ENCODE measurements at places on chromosomes 2 and 18.

GRCh38 chr2:124678043-124678442, 653.0 kb downstream of the CNTNAP5 start:
- DNase-seq: no peak
- no peaks in the 10 kb centered on the region for H3K27me3 ChIP-seq
- H3K27ac ChIP-seq: no peak overlapping the region
- H3K4me1 ChIP-seq: no peaks in the 10 kb centered on the region
- H3K36me3 ChIP-seq: no peaks in the 10 kb centered on the region
- H3K4me3 ChIP-seq: no peak overlapping the region

DNA sequence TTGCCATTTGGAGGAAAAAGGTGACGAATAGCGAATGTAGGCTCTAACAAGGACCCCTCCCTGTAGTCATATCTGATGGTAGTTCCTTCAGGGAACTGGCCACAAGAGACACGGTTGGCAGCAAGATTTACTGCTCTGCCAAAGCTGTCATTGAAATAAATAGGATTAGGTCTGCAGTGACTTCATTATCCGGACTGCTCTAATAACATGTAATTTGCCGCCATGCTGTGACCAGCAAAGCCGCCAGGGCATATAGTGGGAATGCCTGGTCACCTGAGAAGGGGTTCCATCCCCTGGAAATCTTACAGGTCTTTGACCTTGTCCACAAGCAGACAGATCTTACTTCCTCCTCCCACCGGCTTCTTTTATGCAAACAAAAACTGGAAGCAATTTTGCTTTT, 59.4 kb upstream of the LAPTM4A start:
- no peak overlapping the region for H3K27ac ChIP-seq
- H3K36me3 ChIP-seq: no peaks in the 10 kb centered on the region
- H3K27me3 ChIP-seq: no peaks in the 10 kb centered on the region
- DNase-seq: no peak
- no peak overlapping the region for H3K4me3 ChIP-seq

DNA sequence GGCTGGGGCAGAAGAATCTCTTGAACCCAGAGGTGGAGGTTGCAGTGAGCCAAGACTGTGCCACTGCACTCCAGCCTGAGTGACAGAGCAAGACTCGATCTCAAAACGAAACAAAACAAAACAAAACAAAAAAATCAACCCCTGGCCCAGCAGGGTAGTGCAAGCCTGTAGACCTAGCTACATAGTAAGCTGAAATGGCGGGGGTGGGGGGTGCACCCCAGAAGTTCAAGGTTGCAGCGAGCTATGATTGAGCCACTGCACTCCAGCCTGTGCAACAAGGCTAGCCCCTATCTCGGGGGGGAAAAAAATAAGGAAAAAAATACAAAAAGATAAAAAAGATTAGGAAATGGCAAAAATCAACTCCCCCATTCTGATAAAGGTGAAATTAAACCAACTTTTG, 6.4 kb downstream of the ATL2 start:
- H3K4me3 ChIP-seq: no peak overlapping the region
- peaks cover 11% of the 10 kb centered on the region for H3K36me3 ChIP-seq
- no peak for DNase-seq
- no peaks in the 10 kb centered on the region for H3K27me3 ChIP-seq

DNA sequence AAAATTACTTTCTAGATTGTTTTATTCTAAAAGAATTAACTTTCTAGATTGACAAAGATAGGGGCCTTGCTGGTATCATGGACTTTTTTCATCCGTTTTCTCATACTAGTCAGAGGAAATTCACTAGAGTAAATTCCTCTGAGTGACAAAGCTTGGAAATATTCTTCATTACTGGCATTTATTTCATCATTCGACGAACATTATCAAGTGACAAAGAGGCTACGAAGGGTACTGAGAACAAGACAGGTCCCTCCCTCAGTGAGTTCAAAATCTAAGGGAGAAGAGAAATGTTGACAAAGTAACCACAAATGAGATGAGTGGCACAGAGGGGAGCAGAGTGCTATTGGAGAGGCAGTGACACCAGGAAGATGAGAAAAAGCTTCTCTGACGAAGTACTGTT, 4.3 kb downstream of the EPG5 start:
- H3K27ac ChIP-seq: peak overlapping the region; percentile 37
- no peaks in the 10 kb centered on the region for H3K27me3 ChIP-seq
- no peaks in the 10 kb centered on the region for H3K36me3 ChIP-seq
- peaks cover 15% of the 10 kb centered on the region for H3K4me1 ChIP-seq
- H3K4me3 ChIP-seq: no peak overlapping the region

DNA sequence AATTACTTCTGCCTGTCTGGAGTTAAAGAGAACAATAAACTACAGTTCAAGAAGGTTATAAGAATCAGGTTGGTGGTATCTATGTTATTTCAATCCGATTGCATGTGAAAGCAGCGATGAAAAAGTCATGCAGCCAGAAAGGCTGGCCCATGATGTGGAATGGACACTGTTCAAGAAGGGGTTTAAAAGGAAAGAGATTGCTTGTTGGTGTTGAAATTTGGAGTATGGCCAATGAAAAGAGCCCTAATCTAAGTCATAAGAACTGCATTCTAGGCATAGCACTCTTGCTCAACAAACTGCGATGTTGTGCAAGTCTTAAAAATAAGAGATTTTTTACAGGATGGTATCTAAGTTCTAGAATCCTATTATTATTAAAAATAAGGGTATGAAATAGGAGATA, 61.3 kb downstream of the EFEMP1 start:
- H3K4me1 ChIP-seq: peaks cover 32% of the 10 kb centered on the region
- H3K27me3 ChIP-seq: no peaks in the 10 kb centered on the region
- peak; percentile 42 for DNase-seq
- H3K4me3 ChIP-seq: no peak overlapping the region

DNA sequence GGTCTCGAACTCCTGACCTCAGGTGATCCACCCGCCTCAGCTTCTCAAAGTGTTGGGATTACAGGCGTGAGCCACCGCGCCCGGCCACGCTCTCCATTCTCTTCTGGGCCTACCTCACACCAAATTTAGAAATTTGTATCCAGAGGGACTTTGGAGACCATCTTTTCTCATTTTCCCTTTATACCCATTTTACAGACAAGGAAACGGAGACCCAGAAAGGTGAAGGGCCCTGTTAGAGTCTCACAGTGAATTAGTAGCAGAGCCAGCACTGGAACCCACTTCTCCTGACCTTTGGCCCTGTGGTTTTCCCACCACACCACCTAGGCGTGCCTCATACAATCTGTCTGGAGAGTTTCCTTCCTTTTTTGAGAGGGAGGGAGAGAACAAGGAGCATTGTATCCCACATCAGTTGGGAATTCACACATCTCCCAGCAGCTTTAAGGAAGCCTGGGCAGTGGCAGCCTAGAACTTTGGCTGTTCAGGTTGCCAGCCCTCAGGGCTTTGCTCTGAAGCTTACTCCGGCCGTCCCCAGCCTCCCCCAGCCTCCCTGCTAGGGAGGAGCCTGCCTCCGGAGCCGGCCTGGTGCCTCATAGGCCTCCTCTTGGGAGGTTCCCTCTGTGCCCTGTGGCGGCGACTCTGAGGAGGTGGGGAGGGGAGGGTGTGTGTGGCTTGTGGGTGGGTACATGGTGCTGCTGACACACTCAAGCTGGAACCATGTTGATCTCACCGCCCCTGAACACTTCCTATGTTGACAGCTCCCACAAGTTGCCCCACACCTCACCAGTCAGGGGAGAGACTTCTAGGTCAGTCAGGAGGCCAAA, 13.8 kb downstream of the FOSL2 start:
- DNase-seq: no peak
- H3K27ac ChIP-seq: no peak overlapping the region
- no peaks in the 10 kb centered on the region for H3K27me3 ChIP-seq
- no peaks in the 10 kb centered on the region for H3K4me1 ChIP-seq
- H3K4me3 ChIP-seq: no peak overlapping the region
- H3K36me3 ChIP-seq: peaks cover 68% of the 10 kb centered on the region

- H3K27ac ChIP-seq: no peak overlapping the region
- no peaks in the 10 kb centered on the region for H3K36me3 ChIP-seq
- no peak for DNase-seq
- no peak overlapping the region for H3K4me3 ChIP-seq
Measured at GRCh38 chr2:85783796-85784195, 30.0 kb downstream of the ATOH8 start.

- H3K4me3 ChIP-seq: no peak overlapping the region
- H3K36me3 ChIP-seq: no peaks in the 10 kb centered on the region
- no peaks in the 10 kb centered on the region for H3K27me3 ChIP-seq
- H3K4me1 ChIP-seq: no peaks in the 10 kb centered on the region
- no peak overlapping the region for H3K27ac ChIP-seq
Measured at GRCh38 chr2:107591561-107592279, 235.0 kb upstream of the RGPD4 start.

- no peak overlapping the region for H3K4me3 ChIP-seq
- H3K4me1 ChIP-seq: peaks cover 15% of the 10 kb centered on the region
- no peak overlapping the region for H3K27ac ChIP-seq
- H3K36me3 ChIP-seq: no peaks in the 10 kb centered on the region
Measured at GRCh38 chr18:45765796-45766195, 41.8 kb downstream of the SLC14A1 start.

DNA sequence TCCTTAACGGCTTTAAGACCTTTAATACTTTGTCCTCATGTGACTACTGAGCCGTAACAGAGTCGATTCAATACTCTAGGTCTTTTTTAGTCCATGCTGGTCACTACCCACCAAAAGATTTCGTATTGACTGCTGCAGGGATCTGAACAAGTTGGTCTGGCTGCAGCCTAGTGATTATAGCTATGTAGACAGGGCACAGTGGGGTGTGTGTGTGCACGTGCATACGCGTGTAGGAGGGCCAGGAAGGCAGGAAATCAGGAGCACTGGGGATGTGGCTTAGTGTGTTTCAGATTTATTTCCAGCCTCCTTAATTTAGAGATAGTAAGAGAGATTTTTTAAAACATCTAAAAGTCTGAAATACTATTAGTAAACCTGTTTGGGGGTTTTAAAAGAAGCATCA, 161.4 kb downstream of the MYO3B start:
- no peaks in the 10 kb centered on the region for H3K36me3 ChIP-seq
- no peak overlapping the region for H3K27ac ChIP-seq
- H3K27me3 ChIP-seq: no peaks in the 10 kb centered on the region
- H3K4me1 ChIP-seq: no peaks in the 10 kb centered on the region
- H3K4me3 ChIP-seq: no peak overlapping the region

GRCh38 chr18:54240629-54241107, 16.2 kb upstream of the MBD2 start:
- no peaks in the 10 kb centered on the region for H3K27me3 ChIP-seq
- no peak for DNase-seq
- no peaks in the 10 kb centered on the region for H3K4me1 ChIP-seq
- H3K27ac ChIP-seq: no peak overlapping the region
- H3K36me3 ChIP-seq: no peaks in the 10 kb centered on the region
- H3K4me3 ChIP-seq: no peak overlapping the region

- DNase-seq: peak; percentile 31
- H3K27me3 ChIP-seq: no peaks in the 10 kb centered on the region
- no peaks in the 10 kb centered on the region for H3K36me3 ChIP-seq
- no peak overlapping the region for H3K27ac ChIP-seq
- H3K4me1 ChIP-seq: peaks cover 54% of the 10 kb centered on the region
Measured at GRCh38 chr2:55010149-55010591, 40.1 kb downstream of the RTN4 start.

- H3K4me3 ChIP-seq: no peak overlapping the region
- no peaks in the 10 kb centered on the region for H3K27me3 ChIP-seq
- no peak overlapping the region for H3K27ac ChIP-seq
- no peak for DNase-seq
- H3K4me1 ChIP-seq: no peaks in the 10 kb centered on the region
Measured at GRCh38 chr2:181646415-181646987, 10.4 kb downstream of the CERKL start.

- H3K36me3 ChIP-seq: no peaks in the 10 kb centered on the region
- no peaks in the 10 kb centered on the region for H3K4me1 ChIP-seq
- H3K4me3 ChIP-seq: no peak overlapping the region
- H3K27ac ChIP-seq: no peak overlapping the region
Measured at GRCh38 chr2:186968277-186968676, 119.3 kb upstream of the ZSWIM2 start.

DNA sequence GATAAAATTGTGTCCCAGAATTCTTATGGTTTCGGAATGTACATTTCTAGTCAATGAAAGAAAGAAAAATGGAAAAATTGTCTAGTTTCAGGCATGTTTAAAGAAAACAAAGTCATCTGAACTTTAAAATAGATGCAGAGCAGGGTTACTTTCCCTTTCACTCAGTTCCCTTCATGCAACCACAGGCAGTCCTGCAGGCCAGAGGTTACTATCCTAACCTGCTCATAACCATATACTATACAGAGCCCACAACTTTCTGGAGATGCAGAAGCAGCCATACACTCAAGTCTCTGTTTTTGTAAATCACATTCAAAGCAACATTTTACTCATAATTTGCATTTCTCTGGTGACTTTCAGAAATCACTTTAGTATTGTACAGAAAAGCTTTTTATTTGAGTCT, 690.3 kb downstream of the MBD2 start:
- no peak for DNase-seq
- H3K4me1 ChIP-seq: no peaks in the 10 kb centered on the region
- no peak overlapping the region for H3K4me3 ChIP-seq
- H3K27me3 ChIP-seq: peaks cover 4% of the 10 kb centered on the region
- no peak overlapping the region for H3K27ac ChIP-seq

GRCh38 chr2:225064362-225064761, 22.1 kb upstream of the DOCK10 start:
- no peaks in the 10 kb centered on the region for H3K4me1 ChIP-seq
- H3K4me3 ChIP-seq: no peak overlapping the region
- H3K27ac ChIP-seq: no peak overlapping the region
- no peaks in the 10 kb centered on the region for H3K36me3 ChIP-seq
- H3K27me3 ChIP-seq: no peaks in the 10 kb centered on the region

DNA sequence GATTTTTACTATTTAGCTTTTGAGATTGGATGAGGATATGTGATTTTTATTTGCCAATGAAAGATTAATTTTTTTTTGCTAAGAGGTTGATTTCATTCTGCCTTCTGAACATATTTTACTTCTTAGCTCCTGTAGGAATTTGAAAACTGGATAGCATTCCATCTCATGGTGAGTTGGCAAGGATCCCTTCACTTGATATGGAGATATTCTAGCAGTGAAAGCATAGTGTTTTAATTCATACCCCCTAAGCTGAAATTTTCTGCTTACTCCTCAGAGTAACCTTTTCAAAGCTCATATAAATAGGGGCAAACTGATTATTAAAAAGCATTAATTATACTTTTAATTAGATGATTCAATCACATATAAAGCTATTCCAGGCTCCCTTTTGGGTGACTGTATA, 61.0 kb upstream of the KCNJ3 start:
- H3K27me3 ChIP-seq: no peaks in the 10 kb centered on the region
- no peak overlapping the region for H3K27ac ChIP-seq
- H3K4me1 ChIP-seq: no peaks in the 10 kb centered on the region
- H3K36me3 ChIP-seq: no peaks in the 10 kb centered on the region

- no peak overlapping the region for H3K27ac ChIP-seq
- no peaks in the 10 kb centered on the region for H3K27me3 ChIP-seq
- H3K4me1 ChIP-seq: peaks cover 9% of the 10 kb centered on the region
- DNase-seq: no peak
- no peak overlapping the region for H3K4me3 ChIP-seq
Measured at GRCh38 chr2:100877555-100877954, 57.6 kb downstream of the NPAS2 start.

Measured in PC-3 (cell line).